Stimulated activated CD4-positive, alpha-beta T cell treated with anti-CD3 and anti-CD28 coated beads, Interleukin-12 subunit alpha, Interleukin-12 subunit beta, amount 100 ng/mL, for 4 hours (primary cell): ENCODE measurements at places on chromosomes 12 and 14.

- DNase-seq = no peak
Observed at GRCh38 chr14:52380294-52380693, 66.2 kb downstream of the PTGER2 start.

- no peak for DNase-seq
Observed at GRCh38 chr14:55847766-55848165, 267.8 kb downstream of the KTN1 start.

DNA sequence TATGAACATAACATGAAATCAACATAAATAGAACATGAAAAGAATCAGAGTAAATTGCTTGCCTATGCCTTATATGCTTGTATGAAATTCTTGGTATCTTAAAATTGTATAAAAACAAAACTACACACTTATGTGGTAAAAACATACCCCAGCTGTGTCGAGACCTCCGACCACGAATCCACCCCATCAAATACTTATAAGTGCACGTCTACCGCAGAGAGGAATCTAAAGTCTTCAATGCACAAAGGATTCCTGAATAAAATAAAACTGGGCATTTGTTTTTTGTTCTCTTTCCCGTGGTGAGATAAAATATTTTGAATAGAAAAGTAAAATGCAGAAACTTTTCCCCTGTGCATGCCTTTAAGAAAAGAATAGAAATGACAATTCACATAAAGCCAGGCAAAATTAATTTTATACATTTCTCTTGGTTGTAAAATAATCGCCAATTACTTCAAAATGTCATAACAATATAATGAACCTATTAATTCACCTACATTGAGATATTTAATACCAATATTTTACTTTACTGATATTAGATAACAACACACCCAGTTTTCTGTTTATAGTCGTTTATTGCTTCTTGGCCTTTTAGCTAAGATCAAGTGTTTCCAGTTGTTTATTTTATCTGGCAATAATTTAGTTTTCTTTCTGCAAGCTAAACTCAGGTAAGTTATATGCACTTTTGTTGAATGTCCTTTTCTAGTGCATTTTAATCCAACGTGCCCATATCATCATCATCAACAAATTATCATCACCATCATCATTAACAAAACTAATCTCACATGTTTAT lies 1.0 kb downstream of the KLRK1 start:
- no peak for DNase-seq

GRCh38 chr12:1436015-1436414 lies 158.4 kb downstream of the FBXL14 start:
- no peak for DNase-seq

GRCh38 chr14:104130974-104131651 lies 7.3 kb upstream of the KIF26A start:
- no peak for DNase-seq

DNA sequence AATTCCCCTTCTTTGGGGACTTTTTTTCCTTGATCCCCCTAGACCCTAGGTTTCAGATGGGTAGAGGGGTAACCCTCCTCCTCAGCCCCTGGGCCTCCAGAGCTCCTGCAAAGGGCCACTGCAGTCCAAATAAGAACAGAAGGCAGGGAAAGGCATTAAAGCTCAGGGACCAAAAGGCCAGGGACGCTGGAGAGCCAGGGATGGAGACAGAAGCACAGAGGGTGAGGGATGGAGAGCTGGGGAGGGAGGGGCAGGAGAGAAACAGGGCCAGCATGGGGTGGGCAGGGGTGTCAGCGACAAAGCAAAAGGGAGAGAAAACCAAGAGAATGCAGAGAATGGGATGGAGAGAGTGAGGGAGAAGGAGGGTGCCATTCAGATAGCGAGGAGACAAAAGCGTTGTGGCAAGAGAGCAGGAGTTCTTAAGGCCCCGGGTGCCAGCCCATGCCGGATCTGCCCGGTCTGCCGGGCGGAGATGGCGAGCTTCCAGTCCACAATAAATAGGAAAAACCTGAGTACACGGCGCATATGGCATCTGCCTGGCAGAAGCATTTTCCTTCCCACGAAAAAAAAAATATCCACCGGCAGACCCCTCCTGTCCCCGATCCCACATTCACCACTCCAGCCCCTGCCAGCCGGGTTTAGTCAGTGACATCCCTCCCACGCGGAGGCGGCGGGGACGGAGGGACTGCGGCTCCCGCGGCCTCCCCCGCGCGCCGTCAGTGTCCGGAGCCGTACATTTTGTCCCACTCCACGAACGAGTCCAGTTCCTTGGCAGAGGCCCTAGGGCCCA lies 28.6 kb downstream of the FIGNL2 start:
- no peak for DNase-seq

- no peak for DNase-seq
Observed at GRCh38 chr14:94051115-94051514, 25.0 kb downstream of the OTUB2 start.

DNA sequence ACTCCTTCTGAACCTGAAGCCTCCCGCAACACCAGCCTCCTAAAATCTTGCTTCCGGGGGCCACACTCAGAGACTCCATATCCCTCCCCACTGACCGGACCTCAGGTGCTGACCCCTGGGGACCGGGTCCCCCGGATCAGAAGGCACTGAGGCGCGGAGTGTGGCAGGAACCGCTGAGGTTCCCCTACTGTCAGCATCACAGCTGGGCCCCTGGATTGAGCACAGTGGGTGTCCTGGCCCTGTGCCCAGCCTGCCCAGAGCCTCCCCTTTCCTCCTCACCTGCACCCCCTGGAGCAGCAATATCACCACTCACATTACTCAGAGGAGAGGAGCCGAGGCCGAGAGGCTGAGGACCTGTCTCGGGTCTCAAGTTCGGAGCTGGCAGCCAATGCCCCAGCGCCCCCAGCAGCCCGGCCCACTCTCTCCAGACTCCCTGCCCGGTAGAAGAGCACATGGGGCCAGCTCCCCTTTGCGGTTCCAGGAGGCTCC lies 101.2 kb upstream of the EIF5 start:
- no peak for DNase-seq

- no peak for DNase-seq
Observed at GRCh38 chr12:6271281-6271680, 39.2 kb upstream of the PLEKHG6 start.

GRCh38 chr14:90388437-90388836 lies 8.4 kb upstream of the CALM1 start:
- DNase-seq = no peak

GRCh38 chr12:104304261-104305009 lies 896 bp downstream of the EID3 start:
- DNase-seq = no peak

DNA sequence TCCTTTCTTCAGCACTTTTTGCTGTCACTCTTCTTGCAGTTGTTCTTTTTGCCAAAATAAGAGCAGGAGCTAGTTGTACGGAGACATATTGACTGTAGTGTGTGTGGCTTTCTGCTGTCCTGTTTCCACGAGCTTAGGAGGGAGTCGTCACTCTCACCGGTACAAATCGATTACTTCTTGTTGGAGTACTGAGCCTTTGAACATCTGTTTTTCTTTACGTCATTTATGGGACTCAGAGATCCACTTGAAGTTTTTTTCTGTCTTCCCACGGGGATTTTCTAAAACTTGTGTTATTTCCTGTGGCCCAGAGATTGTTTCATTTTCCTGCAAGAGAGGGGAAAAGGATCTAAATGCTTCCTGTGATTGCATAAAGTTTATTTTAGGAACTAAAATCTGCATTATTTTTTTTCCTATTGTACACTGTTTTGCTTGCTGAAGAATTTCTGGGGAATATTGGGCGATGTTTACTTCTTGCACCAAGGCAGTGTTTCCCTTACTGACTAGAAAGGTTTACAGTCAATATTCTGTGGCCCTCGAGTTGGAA lies 199.8 kb upstream of the ARHGAP5 start:
- no peak for DNase-seq

DNA sequence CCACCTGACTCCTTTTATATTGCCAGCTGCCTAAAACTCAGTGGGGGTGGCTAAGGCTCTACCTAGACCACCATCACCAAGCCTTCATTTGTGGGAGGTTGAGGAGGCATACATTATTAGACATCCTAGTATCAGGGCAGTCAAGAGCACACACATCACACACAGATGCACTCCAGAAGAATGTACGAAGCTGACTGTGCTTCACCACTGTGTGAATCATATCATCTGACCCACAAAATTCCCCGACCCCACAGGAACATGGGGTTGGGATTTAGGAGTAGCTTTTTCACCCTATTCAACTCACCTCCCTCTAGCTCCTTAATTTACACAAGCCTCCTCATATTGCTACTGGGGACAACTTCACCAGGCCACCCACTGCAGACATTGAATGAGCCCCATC lies 64.8 kb upstream of the BDKRB2 start:
- DNase-seq = no peak

DNA sequence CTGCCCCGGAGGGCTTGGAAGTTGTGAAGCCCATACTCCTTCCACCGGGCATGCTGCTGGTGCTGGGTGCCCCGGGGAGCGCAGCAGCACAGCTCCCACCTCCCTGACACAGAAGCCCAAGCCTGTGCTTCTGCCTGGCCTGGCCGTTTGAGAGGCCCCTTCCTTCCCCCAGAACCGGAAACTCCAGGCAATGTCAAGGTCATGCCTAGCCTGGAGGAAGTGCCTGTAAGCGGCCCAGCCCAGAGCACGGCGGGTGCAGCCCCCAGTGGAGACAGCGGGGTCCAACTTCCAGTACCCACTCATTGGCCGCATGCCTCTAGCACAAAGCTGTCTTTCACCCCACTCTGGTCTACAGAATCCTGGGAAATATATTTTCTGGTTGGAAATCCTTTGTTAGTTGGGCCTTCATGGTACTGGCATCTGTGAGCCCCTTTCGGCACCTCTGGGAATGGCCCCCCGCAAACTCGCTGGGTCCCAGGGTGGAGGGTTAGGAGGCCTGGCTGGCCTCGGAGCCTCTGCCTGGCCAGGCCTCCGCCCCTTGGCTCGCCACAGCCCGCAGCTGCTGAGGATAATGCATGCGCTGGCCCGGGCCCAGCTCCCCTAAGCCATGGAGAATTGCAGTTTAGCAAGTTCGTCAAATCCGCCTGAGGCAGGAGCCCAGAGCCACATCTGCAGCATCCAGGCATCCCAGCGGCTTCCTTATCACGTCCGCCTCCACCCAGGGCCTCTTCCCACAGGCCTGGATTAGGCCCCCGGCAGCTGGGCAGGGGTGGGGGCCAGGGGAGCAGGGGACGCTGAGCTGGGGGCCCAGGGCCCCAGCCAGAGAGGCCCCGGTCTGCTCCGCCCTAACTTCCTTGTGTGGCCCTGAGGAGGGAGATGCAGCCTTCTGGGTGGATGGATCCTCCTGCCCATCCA lies 48.9 kb upstream of the DLK1 start:
- no peak for DNase-seq

DNA sequence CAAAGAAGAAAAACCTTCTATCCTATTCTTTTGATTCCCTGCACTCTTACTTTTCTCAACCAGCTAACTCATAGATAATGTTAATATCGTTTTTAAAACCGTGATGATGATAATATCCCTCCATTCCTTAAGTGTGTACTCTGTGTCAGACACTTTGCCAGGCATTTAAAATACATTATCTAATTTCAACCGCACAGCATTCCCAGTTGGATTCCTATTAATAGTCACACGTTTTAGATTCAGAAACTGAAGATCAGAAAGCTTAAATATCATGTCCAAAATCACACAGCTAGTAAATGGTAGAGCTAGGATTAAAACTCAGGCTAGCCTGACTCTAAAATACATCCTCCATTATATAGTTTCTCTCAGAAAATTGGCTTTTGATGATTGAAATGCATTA lies 366.0 kb downstream of the NELL2 start:
- DNase-seq = no peak

DNA sequence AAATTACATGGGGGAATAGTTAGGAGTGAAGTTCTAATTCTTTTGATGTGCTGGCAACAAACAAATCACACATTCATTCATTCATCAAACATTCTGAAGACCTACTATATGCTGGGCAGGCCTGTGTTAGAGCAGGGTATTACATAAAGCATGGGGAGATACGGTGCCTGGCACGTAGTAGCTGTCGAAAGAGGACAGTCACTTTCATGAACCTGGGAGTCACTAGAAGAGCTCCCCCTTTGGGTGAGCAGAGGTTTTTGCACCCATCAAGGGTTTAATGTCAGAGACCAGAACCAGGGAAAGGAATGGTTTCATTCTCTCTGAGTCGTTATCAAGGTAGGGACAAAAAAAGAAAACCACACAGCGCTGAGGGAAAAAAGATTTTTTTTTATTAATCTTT lies 10.0 kb downstream of the LHX5 start:
- DNase-seq = no peak

DNA sequence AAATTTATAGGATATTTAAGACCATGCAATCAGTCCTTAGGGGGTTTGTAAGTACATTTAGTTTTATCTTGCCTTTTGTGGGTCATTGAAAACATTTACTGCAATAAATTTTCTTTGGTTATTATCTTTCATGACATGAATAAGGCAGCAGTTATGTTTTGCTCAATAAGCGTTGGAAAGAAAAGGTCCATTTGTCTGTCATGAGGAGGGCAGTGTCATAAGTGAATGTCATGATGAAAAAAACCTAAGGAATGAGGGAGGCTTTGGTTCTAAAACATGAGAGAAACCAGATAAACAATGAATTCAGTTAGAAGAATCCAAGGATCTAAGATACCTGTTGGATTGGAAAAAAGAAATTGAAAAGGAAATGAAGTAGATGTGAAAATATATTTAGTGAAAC lies 209.4 kb downstream of the NAV3 start:
- no peak for DNase-seq

DNA sequence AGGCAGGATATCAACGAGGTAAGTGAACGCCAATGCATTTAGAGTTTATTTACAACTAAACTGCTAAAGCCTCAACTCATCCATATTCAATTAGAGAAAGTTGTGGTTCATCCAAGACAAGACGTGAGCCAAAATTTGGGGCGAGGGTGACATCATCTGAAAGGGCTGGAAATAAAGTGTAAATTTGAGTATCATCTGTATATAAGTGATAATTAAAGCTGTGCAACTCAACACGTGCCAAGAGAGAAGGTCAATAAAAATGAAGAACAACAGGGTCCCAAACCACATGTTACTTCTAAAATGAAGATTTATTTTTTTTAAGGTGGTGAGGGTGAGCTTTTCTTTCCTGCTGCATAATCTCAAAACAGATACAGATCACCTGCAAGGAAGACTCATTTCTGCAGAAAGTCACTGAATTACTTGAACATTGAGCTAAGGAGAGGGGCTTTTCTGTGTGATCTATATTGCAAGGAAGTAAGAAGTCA lies 203.6 kb downstream of the EFCAB11 start:
- DNase-seq = no peak

DNA sequence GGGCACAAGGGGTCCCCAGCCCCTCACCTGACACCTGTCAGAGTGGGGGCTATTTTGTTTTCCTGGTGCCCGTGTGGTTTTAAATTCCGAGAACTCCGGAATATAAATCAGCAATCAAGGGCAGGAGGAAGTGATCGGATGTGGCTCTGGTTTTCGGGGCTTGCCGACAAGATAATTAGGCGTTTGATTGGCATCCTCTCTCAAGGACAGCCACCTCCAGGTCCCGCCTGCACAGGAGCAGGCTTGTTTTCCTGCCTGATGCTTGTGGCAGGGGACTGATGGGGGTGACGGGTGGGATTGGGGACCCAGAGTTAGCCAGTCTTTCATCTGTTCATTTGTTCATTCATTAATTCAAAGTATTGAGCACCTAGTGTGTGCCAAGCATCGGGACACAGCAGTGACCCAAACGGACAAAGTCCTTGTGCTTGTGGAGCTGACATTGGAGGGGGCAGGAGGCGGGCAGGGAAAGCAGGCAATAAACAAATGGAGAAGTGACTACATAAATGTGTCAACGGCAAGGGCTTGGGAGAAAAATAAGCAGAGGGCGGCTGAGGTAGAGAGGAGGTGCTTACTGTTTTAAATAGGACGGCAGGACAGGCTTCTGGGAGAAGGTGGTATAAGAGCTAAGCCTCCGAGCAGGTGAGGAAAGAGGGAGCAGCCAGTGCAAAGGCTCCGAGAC lies 166.5 kb downstream of the PHETA1 start:
- DNase-seq = no peak

GRCh38 chr14:93014058-93015023 lies 91.4 kb downstream of the CHGA start:
- DNase-seq = no peak

- DNase-seq = no peak
Observed at GRCh38 chr12:19474147-19474546, 34.9 kb downstream of the AEBP2 start.
